Non-pigmented ciliary epithelial cell (primary cell): ENCODE measurements at places on chromosomes 13 and 19.
A peak's percentile ranks its signal among the peaks of the same experiment; 100 is the strongest.

- DNase-seq, result no peak
These were observed 111.2 kb downstream of the KDM4B start for GRCh38 chr19:5080030-5080654.

GRCh38 chr13:70541451-70541850 is 433.2 kb upstream of the KLHL1 start:
- DNase-seq, result no peak

- DNase-seq, result no peak
These were observed 12.8 kb upstream of the PEAK3 start for GRCh38 chr19:2294687-2295335.

DNA sequence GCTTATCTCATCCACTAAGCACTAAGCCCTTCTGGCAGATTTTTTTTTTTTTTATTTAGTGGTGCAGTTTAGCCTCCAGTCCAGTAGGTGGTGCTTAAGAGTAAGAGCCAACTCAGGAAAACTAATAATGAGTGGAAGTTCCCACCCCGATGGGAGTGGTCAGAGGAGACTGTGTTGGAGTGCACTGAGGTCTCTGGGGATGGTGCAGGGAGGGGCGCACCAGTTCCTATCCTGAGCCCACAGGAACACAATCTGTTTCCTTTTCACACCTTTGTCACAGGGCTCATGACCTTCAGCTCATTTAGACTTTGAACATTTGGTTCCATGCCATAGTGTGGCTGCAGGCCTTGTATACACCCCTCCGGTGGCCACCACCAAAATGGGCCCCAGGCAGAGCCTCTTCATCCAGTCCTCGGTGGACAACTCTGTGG is 367.4 kb downstream of the SPRY2 start:
- no peak for DNase-seq

DNA sequence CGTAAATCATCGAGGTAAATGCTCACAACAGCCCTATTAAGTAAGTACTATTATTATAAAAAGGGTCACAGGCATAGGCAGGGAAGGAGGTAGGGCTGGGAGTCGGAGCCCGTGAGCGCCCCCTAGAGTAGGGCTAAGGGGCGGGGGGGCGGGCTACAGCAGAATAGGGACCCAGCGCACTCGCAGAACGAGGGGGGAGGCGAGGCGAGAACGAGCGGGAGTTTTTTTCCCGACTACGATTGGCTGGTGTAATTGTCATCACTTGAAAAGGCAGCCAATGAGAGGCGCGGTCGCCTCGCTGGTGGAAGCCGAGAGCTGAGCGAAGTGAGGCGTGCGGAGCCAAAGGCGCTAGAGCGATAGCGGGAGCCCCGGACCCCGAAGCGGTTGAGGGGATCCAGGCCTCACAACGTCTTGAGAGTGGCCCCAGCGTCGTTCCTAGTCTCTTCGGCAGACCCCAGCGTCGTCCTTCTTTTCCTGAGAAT is 24.2 kb downstream of the KEAP1 start:
- DNase-seq, result peak; percentile 51

DNA sequence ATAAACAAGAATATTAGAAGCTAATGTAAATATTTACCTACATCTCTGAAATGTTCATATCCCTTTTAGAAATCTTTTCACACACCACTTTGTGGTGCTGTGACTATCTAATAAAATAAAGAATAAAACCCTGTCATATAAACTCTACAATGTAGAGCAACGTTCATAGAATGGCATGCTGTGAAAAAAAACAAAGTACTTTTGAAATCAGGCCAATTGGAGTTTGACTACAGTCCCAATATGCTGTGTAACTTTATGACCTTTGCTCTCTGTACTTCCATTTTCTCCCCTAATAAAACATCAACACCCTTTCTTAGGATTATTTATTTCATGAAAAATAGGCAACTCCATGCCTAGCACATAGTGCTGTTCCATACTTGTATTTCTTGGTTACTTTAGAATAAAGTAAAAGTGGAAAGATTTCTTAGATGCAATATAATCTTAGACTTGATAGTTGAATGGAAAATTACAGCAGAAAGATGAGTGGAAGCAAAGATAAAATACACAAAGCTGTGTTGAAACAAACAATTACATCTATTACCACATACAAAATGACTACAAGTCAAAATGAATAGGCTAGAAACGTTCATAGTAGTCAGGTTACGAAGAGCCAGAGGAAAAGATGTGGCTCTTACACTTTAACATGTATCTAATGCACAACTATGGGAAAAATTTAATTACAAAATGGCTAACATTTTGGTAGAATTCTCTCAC is 613.2 kb upstream of the SLITRK5 start:
- no peak for DNase-seq

DNA sequence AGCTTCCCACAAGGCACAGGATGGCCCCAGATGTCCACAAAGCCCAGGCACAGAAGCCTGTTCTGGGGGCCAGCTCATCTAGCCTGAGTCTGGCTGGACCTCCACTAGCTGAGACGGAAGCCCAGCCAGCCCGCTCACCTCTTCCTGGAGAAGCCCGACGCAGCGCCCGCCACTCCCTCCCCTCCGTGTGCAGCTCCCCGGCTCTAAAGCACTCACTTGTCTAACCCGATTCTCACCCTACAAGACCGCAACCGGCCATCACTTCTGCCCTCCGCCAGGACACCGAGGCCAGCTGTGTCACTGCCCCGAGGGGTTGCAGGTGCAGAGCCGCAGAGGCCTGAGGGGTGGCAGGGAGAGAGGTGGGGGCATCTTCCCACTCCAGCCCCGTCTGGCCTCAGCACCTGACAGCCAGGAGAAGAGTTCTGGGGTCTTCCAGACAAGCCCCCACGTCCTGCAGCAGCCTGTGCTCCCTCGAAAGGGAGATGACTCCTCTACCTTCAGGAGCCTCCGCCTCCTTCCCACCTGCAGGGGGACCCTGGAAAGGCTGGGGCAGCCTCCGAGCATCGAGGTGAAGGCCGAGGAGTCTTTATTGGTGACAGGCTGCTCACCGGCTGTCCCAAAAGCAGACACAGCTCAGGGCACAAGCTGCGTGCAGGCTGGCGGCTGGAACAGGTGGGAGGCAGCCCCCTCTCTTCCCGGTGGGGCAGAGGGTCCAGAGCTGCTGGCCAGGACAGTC is 5.9 kb upstream of the DIRAS1 start:
- no peak for DNase-seq

GRCh38 chr13:108618233-108618632 is 11.2 kb upstream of the MYO16 start:
- DNase-seq, result no peak

GRCh38 chr13:114161028-114161556 is 18.0 kb upstream of the CFAP97D2 start:
- no peak for DNase-seq

DNA sequence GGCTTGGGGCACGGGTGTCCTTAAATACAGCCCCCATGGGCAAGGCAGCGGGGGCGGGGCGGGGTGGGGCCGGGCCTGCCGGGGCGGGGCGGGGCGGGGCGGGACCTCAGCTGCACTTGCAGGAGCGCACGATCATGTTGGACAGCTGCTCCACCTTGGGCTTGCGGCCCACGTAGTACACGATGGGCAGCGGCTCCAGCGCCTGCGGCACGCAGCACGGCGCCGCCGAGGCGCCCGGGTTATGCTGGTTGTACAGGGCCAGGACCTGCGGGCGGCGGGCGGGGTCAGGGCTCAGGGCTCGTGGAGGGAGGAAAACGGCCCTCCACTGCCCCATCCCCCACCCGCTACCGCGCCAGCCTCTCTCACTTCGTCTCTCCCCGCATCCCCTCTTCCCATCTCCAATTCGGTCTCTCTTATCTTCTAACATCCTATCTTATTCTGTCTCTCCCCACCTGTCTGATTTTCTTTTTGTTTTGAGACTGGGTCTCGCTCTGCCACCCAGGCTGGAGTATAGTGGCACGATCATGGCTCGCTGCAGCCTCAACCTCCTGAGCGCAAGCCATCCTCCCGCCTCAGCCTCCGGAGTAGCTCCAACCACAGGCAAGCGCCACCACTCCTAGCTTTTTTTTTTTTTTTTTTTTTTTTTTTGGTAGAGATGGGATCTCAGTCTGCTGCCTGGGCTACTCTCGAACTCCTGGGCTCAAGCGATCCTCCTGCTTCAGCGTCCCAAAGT is 21.1 kb downstream of the CCDC97 start:
- DNase-seq, result no peak

GRCh38 chr19:3664879-3665642 is 35.2 kb downstream of the PIP5K1C start:
- no peak for DNase-seq

GRCh38 chr19:29896802-29897201 is 45.2 kb upstream of the URI1 start:
- no peak for DNase-seq

GRCh38 chr19:37654629-37655300 is 500 bp downstream of the ZFP30 start:
- DNase-seq, result no peak

DNA sequence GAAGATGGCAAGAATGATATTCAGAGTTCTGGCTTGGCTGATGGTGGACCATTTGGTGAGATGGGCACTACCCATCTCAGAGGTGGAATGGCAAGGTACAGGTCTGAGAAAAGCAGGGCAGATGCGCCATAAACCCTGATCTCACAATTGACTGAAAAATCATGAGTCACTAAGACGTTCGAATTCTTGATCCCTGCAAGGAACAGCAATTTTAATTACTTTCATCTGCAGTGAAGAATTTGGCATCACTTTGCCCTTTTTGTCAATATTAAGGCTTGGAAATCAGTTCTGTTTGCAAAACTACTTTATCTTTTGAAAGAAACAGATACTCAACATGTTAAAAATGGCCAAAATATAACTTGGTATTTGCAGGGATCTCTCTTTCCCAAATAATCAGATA is 38.1 kb downstream of the HTR2A start:
- DNase-seq, result no peak

GRCh38 chr13:51201886-51202285 is 20.3 kb upstream of the FAM124A start:
- no peak for DNase-seq

DNA sequence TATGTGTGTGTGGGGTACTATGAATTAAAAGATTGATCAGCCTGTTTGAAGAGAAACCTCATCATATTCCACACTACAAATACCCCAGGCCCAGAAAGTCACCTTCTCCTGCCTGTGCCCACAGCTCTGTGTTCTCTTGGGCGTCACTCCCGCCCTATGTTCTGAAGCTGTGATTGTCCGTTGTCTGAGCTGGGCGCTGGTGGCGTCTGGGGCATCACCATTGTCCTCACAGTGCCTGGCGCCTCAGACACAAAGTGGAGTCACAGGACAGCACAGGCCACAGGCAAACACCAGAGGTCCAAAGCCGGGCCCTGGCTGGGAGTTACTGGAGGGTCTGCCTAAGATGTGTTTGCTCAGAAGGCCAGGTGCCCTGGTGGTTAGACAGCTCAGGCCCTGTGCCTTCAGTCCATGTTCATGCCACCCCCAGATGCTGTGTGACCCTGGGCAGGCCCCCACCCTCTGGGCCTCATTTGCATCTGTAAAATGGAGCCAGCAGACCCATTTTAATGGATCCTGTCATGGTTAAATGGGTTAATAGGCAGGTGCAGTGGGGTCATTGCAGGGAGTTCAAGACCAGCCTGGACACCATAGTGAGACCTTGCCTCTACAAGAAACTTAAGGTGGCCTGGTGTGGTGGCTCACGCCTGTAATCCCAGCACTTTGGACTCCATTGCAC is 34.5 kb downstream of the DNM2 start:
- DNase-seq, result no peak

DNA sequence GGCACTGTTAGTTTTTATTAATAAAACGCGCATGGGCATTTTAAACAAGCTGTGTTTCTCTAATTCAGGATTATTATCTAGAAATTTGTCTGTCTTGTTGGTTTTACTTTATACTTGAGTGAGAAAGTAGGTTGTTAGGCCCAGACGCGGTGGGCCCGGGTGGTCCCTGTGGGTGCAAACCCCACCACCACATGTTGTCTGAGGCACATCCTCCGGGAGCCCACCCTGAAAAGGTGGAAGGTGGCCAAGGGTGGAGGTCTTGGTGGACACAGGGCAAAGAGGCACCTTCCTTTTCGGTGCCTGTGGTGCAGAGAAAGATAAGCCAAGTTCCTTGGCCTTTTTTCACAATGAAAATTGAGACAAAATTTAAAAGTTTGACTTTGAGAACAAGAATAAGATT is 16.6 kb downstream of the ATP4B start:
- no peak for DNase-seq

GRCh38 chr13:50158385-50159165 is 143.3 kb downstream of the KCNRG start:
- no peak for DNase-seq

GRCh38 chr19:1449467-1450442 is at the start of gene APC2:
TSS of gene APC2 (plus strand) at chr19:1450121. CDS start at chr19:1453002, 2,881 bp downstream.
- no peak for DNase-seq

DNA sequence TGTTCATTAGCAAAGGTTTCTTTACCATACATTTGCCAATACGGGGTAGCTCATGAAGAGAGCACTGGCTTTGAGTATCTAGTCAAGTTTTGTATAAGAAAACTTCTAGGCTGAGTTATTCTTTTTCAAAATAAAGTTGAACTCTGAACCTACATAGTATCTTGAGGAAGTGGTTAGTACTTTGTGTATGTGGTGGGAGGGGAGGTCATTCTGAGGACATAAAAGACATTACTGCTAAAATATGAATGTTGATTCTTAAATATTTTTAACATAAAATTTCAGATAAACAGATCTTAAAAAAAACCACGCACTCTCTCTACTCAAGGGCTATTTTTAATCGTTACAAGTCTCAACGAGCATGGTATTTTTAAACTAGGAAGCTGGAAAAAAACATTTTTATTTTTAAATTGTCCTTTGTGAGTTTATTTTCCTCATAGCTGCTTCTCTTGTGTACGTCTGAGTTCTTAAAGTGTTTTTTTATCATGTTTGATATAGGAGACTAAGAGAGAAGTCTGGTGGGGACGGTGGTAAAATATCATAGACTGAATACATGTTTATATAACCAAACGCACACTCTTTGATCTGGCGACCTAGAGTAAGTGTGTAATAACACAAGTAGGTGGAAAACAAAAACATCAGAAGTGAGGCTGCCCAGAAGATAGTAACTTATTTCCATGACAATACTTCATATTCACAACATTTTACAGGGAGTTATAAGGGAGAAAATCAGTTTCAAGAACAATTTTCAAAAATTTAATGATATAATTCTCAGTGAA is 118.0 kb upstream of the POSTN start:
- DNase-seq, result peak; percentile 83

DNA sequence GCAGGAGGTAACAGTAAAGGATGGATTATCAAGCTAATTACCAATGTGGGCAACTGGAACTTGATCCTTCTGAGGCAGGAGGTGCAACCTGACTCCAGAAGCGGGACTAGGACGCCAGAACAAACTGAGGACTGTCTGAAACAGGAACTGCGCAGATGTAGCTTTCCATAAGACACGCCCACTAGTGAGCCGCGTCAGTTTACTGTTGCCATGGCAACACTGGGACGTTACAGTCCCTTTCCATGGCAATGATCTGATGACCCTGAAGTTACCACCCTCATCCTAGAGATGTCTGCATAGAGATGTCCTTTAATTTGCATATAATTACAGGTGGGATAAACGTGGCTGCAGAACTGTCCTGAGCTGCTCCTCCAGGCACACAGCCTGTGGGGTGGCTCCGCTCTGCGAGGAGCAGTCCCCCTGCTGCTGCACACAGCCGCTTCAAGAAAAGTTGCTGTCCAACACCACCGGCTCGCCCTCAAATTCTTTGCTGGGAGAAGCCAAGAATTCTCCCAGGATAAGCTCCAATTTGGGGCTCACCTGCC is 816.6 kb downstream of the UQCRFS1 start:
- no peak for DNase-seq
